ENCODE measurements at places on chromosomes 16 and 17.

- no peak for DNase-seq
Observed at GRCh38 chr17:34156741-34157589, 98.1 kb upstream of the CCL2 start.

GRCh38 chr16:19446300-19446846 lies 28.7 kb downstream of the TMC5 start:
- no peak for DNase-seq

GRCh38 chr17:69709441-69709840 lies 294.9 kb downstream of the MAP2K6 start:
- DNase-seq = no peak

GRCh38 chr16:62545039-62545438 lies 508.8 kb upstream of the CDH8 start:
- no peak for DNase-seq

GRCh38 chr17:50816771-50817751 lies 18.3 kb upstream of the WFIKKN2 start:
- DNase-seq = no peak

GRCh38 chr17:44105483-44105882 lies 18.0 kb downstream of the HDAC5 start:
- no peak for DNase-seq
